Stimulated activated CD4-positive, alpha-beta T cell treated with anti-CD3 and anti-CD28 coated beads, Interleukin-12 subunit alpha, Interleukin-12 subunit beta, amount 100 ng/mL, for 48 hours (primary cell): ENCODE measurements at places on chromosomes 3 and 15.

GRCh38 chr15:39326306-39326975 lies 254.4 kb upstream of the THBS1 start:
- no peak for DNase-seq

DNA sequence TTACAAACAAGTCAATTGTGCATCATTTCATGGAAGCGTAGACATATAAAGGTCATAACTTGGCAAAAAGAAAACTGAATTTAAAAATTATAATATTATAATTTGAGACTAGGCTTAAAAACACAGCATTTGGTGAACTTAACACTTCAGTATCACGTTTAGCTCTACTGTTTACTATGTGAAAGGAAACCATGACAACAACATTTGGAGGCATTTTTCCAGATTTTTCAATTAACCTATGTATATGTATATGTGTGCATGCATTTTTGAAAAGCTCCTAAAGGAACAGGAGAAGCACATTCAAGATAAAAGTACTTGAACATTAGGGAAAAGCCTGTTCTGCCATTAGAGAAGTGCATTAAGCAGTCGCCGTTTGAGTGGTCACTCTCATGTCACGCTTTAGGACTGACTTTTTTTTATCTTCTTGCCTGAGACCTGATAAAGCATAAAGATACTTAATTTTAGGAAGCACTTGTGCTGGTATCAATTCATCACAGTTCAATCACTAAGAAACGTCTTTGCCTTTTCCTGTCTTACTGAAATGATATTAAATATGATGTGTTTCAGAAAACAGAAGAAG lies 156.0 kb downstream of the NAALADL2 start:
- no peak for DNase-seq

DNA sequence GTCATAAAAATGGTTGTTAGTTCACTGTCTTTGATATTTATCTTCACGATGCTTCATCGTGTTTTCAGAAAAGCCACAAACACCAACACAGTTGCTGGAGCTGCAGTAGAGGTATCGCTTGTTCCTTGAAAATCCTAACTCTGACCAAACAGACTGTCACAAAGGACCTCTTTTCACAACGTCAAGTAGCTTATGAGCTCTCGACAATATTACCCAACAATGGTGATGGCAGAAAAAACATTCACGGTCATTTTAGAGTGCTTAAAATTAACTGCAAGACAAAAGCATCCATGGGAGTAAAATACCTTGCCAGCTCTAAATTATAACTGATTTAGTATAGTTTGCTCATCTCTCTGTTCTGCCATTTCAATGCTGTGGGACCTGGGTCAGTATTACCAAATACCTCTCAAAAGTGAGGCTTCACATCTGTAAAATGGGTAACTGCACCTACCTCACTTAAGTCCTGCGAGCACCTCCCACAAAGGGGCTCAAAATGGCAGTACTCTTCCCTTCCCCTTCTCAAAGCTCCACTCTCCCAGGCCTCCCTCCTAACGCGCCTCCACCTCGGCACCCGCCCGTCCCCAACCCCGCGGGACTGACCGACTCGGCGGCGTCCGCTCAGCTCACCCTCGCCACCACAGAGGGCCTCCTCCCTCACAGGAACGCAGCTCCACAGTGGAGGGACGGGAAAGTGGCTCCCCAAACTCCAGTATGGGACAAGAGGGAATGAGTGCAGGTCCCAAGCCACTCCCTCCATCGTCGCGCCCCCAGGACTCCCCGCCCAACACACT lies 546 bp downstream of the TRIM59 start:
- peak; percentile 3 for DNase-seq

DNA sequence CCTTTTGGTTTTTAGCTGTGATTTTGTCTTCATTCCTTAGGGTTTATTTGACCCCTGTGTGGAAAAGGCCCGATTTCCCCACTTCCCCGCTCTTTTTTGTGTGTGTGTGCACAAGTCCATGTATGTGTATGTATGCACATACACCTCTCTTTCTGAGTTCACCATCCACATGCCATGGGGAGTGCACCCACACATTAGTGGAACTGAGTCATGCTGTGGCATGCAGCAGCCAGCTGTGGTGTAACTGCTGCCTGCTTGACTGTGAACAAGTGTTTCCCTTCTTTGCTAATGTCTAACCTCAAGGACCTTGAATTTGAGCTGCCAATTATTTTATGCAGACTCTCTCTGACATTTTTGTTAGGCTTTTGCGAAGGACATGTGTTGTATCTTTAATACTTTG lies 434.9 kb upstream of the TPM1 start:
- DNase-seq, result no peak

- DNase-seq, result no peak
Observed at GRCh38 chr3:142151240-142151639, 1.9 kb upstream of the TFDP2 start.

- peak; percentile 20 for DNase-seq
Observed at GRCh38 chr3:4492208-4493013, 737 bp upstream of the ITPR1 start.

DNA sequence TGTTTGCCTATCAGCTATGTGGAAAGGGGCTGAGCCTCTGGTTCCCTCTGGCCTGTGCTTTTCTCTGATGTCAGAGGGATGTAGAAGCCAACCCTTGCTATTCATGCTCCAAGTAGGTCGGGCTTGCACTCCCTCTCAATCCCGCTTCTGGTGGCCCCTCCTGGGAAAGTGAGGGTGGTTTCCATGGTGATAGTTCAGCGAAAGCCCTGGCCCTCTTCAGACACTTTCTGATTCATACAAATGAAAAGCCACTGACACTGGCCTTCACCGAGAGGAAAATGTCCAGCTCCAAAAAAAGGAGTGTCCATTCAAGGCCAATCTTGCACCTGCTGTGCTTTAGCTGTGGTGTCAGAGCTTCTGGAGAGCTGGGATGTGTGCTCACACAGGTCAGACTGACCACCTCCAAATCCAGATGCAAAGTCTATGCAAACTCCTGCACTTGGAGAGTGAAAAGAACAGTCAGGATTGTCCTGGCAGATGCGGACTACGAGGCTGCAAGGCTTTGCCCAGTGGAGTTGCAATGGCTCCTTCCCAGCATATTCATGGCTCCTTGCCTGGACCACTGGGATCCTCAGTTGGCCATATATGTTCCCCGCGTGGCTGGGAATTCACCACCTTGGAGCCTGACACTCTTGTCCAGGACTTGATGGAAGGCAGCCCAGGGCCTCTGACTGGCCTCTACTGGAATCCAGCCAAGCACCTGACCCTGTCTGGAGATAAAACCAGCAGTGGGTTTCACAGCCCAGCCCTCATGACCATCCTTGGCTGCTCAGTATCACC lies 96.6 kb downstream of the CEMIP start:
- no peak for DNase-seq

GRCh38 chr3:138479438-138479863 lies 45.0 kb downstream of the ESYT3 start:
- peak; percentile 18 for DNase-seq

GRCh38 chr3:98433764-98434163 lies 29.2 kb upstream of the OR5K1 start:
- no peak for DNase-seq

- no peak for DNase-seq
Observed at GRCh38 chr15:85000189-85000864, 18.7 kb downstream of the PDE8A start.

DNA sequence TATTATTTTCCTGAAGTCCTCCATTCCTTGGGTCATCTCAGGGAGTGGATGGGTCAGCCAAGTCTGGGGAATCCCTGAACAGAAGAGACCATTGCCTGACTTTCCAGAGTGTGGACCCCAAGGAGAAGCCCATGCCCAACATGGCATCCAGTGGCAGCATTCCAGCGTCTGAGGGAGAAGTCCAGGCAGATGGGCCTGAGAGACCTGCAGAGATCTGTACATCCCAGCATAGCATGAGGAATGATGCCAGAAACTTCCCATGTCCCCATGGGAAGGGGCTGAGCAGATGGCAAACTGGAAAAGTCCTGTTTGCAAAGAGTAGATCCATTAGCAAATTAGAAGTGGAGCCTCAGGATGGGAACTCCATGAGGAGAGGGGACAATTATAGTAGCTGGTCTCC lies 17.6 kb upstream of the COLQ start:
- no peak for DNase-seq

DNA sequence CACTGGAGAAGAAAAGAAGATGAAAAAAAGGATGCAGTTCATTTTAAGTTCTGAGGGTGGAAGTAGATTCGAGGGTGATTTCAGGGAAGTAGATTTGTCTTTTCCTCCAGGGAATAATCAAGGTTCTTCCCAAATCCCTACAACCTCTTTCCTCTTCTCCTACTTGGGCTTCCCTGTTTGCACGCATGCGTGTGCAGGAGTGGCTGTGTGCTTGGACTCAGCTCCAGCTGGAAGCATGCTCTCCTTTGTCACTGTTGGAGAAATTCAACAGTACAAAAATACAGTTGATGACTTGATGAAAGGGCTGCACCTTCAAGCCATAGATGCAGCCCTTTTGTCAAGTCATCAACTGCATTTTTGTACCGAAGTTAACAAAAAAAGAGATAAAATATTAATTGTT lies 3.8 kb downstream of the OR5K2 start:
- DNase-seq, result no peak

GRCh38 chr3:190618330-190619030 lies 104.6 kb downstream of the IL1RAP start:
- no peak for DNase-seq

GRCh38 chr3:122992676-122993075 lies 34.9 kb downstream of the SEMA5B start:
- no peak for DNase-seq

- DNase-seq, result no peak
Observed at GRCh38 chr3:39029556-39029955, 22.2 kb downstream of the SCN11A start.

GRCh38 chr3:139434764-139435307 lies 41.5 kb downstream of the RBP2 start:
- no peak for DNase-seq

GRCh38 chr3:193665370-193665989 lies 72.5 kb downstream of the OPA1 start:
- no peak for DNase-seq

DNA sequence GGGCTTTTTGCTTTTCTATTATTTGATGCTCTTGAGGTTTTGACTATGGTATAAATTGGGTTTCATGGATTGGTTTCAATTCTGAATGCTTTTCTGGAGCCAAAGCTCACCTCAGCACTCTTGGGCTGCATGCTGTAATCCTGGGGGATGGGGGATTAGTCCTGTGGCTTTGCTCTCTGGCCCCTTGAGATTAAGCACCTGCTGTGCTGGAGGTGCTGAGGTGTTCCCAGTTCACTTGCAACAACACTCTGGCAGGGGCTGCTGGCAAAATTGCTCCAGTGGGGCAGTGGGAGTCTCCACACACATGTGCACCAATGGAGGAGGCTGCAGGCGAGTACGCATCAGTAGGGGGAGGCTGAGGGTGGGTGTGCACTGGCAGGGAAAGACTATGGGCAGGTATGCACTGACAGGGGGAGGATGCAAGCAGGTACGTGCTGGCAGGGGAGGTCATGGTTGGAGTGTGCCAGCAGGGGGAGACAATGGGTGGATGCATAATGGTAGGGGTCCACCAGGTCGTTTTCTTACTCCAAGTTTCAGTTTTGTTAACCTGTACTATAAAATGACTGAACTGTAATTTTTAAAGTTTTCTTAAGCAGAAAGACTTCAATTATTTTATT lies 489.2 kb downstream of the FGF12 start:
- DNase-seq, result no peak

- DNase-seq, result peak; percentile 52
Observed at GRCh38 chr15:83446904-83447709, at the start of gene SH3GL3. TSS of gene SH3GL3 (plus strand) at chr15:83447341. CDS start at chr15:83447534, 193 bp downstream.

DNA sequence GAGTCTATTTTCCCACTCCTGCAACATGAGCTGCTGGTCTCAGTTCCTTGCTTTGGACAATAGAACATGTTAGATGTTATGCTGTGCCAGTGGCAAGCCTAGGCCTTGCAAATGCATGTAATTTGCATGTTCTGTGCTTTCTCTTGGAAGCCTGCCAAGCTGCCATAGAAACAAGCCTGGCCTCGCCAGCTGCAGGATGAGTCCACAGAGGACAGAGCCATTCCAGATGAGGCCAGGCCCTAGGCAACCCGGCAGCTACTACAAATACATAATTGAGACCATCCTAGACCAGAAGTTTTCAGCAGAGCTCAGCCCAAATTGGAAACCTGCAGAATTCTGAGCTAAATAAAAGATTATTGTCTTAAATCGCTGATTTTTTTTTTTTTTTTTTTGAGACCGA lies 39.6 kb downstream of the TRIM69 start:
- no peak for DNase-seq

GRCh38 chr15:85490856-85491255 lies 110.5 kb downstream of the AKAP13 start:
- DNase-seq, result no peak

DNA sequence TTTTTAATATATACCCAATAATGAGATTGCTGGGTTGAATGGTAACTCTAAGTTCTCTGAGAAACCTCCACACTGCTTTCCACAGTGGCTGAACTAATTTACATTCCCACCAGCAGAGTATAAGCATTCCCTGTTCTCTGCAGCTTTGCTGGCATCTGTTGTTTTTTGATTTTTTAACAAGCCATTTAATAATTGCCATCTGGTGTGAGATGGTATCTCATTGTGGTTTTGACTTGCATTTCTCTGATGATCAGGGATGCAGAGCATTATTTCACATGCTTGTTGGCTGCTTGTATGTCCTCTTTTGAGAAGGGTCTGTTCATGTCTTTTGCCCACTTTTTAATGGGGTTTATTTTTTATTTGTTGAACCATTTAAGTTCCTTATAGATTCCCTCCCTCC lies 75.0 kb upstream of the EPHB3 start:
- DNase-seq, result no peak

GRCh38 chr3:123048480-123049237 lies 18.2 kb upstream of the PDIA5 start:
- DNase-seq, result no peak

DNA sequence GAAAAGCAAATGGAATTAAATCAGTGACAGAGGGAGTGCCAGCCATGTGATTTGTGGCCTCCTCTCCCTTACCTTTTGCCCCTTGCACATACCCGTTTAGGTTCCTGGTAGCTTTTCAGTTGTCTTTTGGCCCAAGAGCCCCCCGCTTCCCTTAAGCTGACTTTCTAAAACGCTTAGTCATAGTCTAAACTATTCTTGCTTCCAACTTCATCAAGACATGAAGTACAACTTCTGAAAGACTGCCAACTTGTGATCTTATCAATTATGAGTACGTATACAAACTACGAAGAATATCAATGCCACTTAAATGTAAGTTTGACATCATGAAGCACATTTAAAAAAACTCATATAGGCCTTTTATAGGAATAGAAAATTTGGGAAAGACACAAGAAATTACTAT lies 61.9 kb downstream of the EIF3J start:
- DNase-seq, result no peak

DNA sequence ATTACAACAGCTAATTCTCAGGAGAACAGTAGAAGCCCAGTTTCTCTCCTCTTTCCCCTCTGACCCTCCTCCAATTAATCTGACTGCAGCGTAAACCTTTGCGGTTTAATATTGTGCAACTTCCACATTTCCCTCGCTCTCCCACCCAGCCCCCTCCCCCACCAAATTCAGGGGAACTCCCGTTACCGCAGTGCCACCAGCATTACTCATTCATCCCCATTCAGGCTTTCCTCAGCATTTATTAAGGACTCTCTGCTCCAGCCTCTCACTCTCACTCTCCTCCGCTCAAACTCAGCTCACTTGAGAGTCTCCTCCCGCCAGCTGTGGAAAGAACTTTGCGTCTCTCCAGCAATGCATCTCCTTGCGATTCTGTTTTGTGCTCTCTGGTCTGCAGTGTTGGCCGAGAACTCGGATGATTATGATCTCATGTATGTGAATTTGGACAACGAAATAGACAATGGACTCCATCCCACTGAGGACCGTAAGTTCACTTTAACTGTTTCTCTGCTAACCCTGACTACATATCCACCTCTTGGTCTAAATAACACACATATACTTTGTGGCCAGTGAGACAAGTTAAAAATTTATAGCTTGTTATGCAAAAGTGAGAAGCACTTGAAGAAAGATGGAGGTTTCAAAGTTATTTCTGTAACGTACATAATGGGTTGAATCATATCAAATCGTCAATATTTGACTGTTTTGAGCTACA lies at the start of gene PTX3:
TSS of gene PTX3 (plus strand) at position 268 of the 709 bp plus-strand sequence. CDS start at position 352, 84 bp downstream.
- DNase-seq, result no peak
